Small intestine (tissue), 16 donors: ENCODE measurements at places on chromosomes 5 and 9.

GRCh38 chr9:90915693-90916092 is 114.1 kb downstream of the SYK start:
- peak; percentile 15 for DNase-seq

- no peak for DNase-seq
These were observed 146.0 kb downstream of the LIFR start for GRCh38 chr5:38410304-38410990.

DNA sequence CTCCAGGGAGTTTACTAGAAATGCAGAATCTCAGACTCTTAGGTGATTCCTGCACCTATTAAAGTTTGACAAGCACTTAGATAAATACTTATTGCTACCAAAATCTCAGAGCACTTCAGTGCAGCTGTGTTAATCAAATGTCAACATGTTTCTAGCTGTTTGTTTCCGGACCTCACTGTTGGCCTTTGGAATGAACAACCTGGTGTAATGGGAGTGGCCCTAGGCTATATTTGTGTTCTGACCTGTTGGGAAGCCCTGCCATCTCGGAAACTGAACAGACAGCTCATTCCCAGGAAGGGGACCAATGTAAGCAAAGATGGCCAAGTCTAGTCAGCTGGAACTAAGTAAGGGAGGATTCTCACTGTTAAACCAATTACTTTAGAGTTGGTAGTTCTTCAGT is 145.0 kb upstream of the SLC28A3 start:
- no peak for DNase-seq

DNA sequence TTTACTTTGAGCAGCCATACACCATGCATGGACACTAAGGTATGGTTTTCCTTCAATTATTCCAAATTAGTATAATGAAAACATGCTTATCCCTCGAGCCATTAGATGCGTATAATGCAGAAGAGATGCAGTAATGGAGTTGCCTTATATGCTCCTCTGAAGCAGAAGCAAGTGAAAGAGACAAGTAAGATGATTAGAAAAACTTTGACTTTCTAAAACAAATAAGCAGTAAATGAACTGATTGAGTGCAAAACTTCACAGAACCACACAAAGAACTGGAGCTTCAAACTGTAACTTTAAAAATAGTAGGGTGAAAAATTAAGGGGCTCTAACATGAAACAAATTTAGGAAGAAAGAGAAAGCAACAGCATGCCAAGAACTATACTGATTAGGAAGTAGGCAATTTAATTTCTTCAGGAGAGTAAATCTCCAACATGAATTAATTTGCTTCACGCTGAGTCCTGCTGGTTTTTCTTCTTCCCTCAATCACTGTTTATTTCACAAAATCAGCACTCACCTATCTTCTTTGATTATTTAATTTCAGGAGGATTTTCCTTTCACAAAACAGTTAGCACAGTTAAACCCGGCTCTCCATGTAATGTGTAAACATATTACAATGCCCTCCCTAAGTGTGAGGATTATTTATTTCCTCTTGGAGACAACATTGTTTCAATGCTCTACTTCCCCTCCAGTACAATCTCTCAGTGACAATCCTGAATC is 90.3 kb upstream of the PAM start:
- DNase-seq: no peak

GRCh38 chr9:136247551-136247916 is 1.9 kb upstream of the QSOX2 start:
- no peak for DNase-seq

DNA sequence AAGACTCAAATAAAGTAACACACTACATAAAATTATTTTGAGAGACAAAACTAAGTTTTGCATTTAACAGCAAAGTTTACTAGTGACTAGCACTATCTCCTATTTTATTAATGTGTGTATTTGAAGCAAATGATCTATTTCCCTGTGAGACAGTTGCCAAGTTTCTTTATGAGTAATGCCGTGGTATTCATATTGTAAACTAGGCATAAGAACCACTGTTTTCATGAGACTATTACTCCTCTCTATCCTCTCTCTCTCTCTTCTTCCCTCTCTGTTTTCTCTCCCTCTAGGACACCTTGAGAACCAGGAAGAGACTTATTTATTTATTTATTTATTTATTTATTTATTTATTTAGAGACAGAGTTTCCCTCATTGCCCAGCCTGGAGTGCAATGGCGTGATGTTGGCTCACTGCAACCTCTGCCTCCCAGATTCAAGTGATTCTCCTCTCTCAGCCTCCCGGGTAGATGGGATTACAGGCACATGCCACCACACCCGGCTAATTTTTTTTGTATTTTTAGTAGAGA is 61.1 kb downstream of the MLANA start:
- DNase-seq: no peak

DNA sequence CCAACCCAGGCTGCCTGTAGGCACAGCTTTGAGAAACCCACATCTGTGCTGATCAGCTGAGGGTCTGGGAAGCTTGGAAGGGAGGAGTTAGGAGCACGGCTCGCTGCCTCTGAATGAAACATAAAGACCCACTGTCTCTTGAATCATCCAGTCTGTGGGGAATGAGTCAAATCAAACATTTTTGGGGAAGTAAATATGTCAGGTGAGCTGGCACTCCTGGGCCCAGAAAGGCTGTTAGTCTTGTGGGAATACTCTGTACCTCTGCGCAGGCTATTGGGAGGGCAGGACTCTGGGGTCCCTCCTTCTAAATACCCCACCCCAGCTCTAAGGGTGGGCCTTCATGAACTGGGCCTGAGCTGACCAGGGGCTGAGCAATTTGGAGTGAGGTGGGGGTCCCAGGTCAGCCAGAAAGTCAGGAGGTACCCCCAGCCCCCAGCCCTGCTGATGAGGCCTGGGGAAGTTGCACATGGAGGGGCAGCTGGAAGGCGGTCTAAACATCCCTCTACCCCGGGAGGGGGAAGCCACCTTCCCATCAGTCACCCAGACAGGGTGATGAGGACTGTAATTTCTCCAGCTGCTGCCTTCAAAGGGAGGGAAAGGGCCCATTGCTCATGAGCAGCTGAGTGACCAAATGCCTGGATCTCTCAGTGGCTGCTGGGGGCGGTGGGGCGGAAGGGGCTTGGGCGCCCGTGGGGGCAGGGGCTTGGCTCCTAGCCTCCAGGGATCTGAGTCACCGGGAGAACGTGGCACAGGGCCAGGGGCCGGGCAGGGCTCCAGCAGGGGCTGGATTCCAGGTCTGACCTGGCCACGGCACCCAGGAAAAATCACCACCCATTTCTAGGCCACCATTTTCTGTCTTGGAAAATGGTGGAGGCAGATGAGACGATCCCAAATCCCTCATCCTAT is 10.8 kb downstream of the FIBCD1 start:
- no peak for DNase-seq

DNA sequence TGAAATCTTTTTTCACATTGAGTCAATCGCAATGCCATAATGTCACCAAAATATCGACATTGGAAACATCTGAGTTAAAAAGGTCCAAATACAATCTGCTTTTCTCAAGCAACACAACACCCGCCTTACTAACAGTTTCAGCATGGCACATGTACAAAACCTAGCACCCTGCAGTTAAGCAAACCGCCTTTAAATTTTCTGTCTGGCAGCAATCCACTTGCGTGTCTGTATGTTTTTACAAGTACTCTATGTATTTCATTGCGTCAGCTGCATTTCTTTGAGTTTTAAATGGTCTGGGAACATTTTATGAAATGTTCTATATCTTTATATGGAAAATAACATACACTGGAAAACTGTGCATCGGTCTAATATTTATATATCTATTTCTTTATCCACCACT is 134.6 kb downstream of the DENND1A start:
- no peak for DNase-seq

DNA sequence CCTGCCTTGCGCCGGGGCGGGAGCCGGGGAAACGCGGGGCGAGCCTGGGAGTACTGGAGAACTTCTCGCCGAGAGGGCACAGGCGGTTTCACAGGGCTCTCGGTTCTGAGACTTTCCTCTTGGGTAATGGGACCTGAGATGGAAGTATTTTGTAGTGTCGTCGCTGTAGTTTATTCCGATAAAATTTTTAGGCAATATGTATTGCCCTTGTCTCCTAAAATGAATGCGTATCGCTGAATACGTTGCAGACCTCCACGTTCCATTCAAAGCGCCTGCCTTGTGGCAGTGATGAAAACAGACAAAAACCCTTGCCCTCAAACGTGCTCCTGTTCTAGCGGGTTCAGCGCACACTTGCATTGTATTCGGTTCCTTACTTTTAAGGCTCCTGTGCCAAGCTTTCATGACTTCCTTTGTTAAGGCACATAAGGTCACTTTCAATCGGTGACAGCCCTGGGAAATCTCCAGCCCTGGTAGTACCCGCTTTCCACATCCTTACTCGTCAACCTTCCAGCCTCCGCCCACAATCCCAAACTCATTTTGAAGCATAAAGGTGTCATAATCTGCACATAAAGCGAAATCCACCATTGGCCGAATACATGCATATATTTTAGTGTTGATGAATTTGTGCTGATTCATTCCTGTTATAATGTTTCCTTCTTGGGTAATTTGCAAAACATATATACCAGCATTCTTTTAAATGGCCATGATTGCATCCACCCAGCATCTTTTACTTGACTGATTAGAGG is 694 bp downstream of the RMI1 start:
- DNase-seq: peak; percentile 48
